ENCODE measurements at places on chromosomes 4 and X. TPM values are rescaled to one million over a fixed set of nuclear protein-coding genes. Genes with fewer than 3 reads are reported as not detected.

GRCh38 chr4:106717091-106717490, 319.0 kb downstream of the DKK2 start:
- DNase-seq, result no peak

DNA sequence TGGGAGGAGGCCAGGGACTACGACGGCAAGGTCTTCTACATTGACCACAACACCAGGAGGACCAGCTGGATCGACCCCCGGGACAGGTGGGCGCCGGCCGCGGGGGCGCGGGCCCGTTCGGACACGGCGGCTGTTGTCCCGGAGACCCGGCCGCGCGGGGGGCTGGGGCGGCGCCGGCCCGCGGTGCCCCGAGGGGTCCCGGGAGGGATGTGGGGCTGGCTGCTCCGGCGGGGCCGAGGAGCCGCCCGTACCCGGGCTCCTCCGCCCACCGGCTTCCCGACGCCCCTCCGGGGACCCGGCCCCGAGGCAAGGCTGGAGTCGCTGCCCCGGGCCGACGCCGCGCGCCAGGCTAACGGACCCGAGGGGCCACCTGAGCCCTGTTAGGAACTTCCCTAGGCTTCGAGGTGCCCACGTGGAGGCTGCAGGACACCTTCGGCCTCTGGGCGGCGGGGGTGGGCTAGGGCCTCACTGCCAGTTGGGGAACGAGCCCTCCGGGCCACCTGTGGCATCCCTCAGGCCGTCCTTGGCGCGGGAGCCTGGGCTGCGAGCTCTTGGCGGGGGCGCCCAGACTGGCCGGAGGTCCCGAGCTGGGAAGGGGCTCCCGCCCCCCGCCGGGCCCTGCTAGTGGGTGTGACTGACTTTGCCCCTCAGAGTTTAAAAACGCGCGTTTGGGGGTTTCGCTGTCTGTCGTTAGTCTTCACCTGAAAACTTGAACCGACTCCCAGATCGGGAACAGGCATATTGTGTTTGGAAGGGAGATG, 660 bp downstream of the WWC2 start:
- no peak for DNase-seq

DNA sequence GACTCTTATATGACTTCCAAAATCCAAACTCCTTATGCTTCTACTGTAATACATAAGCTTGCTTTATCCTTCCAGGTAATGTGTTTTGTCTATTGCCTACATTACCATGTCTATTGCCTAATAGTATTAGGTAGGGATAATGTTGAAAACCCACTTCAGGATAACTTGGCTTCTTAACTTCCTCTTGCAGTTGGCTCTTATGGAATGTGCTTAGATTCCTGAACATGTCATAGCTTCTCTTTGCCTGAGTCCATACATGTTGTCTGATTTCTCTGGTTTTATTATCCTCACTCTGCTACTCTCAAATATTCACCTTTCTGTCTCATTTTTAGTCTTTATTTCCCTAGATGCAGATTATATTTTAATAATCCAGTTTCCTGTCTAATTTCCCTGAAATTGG, 599.9 kb downstream of the IL15 start:
- DNase-seq, result no peak

The CABS1 gene
- polyA plus RNA-seq, result 0.11 TPM
